Stimulated activated CD4-positive, alpha-beta T cell treated with anti-CD3 and anti-CD28 coated beads, Interleukin-12 subunit alpha, Interleukin-12 subunit beta, amount 100 ng/mL, for 4 hours (primary cell): ENCODE measurements at places on chromosomes 11 and 22.

DNA sequence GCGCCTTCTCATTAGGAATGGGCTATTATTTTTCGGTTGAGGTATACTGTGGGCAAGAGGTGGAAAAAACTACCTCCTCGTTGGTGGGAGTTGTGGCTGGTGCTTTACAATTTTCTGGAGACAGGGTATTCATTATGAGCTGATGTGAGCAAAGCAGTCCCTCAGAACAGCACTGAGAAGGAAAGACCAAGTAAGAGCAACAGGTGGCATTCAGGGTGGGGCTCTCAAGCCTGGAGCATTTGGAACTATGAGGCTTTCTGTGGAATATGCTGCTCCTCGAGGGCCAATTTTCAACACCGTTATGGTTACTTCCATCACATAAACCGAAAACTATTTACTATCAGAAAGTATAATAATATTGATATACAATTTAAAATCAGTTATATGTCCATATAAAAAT is 3.7 kb downstream of the SNX19 start:
- no peak for DNase-seq

DNA sequence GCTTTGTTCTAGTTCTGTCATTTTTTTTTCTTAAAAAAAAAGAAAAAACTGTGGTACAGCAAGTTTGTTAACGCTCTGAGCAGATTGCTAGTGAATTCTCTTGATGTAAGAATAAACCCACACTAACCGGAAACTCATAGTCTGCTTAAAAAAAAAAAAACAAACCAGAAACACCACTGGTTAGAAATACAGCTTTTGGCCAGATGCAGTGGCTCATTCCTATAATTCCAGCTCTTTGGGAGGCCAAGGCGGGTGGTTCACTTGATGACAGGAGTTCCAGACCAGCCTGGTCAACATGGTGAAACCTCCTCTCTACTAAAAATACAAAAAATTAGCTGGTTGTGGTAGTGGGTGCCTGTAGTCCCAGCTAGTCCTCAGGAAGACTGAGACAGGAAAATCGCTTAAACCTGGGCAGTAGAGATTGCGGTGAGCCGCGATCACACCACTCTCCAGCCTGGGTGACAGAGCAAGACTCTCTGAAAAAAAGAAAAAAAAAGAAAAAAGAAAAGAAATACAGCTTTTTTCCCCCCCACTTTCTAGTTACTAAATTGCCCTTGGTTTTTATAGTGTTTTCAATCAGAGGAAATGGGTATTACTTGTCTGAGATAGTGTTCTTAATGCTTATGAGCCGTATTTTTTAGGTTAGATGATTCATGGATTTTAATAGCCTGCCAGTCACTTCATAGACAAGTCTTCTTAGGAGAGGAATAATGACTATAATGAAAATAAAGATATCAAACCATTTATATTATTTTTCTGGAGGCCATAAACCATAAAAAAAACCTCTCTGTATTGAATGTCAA is 222.8 kb downstream of the DDX10 start:
- no peak for DNase-seq

- DNase-seq: no peak
Measured at GRCh38 chr22:37887584-37888378, 18.3 kb upstream of the MICALL1 start.

DNA sequence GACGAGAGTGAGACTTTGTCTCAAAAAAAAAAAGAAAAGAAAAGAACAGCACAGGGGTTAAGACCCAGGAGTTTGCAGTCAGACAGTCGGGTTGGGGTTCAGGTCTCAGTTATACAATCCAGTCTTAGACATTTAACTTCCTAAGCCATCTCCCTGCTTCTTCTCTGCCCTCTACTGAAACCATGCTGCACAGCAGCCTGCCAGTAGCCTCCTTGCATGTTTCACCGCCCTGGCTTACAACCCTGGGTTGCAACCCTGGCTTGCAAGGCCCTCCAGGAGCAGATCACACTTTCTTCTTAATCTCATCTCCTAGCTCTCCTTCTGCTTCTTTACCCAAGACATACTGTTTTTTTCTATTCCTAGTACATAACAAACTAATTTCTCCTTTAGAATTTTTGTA is 5.9 kb upstream of the B3GAT3 start:
- no peak for DNase-seq

- DNase-seq: no peak
Measured at GRCh38 chr11:109865548-109866186, 227.5 kb upstream of the ZC3H12C start.

GRCh38 chr22:48772286-48772907 is 1055.3 kb downstream of the BRD1 start:
- no peak for DNase-seq

DNA sequence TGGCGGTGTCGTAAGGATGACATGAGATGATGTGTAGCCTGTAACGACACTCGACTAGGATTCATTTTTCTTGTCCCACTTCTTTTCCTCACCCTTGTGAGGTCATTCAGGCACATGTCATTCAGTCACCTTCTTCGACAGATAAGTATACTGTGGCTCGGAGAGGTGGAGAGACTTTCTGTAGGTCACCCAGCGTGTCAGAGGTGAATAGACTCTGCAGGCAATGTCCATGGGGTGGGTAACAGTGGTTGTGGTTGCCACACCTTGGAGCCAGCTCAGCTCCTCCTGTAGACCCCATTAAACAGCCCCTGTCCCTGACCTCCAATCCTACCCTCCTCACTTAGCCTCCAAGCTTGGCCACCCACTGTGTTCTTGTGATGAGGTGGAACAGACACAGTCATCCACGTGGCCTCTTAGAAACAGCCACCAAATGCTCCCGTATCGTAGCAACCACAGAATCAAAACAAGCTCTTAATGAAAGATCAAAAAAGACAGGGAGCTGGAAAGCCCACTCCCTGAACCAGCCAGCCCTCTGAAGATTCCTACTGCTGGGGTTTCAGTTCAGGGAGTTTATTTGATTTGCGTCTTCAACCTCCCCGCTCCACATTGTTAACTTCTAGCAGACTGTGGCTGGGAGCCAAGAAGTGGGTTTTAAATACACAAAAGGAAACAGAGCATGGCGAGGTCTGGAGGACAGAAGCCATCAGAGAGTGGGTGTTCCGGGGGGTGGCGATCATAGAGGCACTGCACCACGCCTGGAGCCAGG is 89.0 kb upstream of the GRK3 start:
- no peak for DNase-seq

DNA sequence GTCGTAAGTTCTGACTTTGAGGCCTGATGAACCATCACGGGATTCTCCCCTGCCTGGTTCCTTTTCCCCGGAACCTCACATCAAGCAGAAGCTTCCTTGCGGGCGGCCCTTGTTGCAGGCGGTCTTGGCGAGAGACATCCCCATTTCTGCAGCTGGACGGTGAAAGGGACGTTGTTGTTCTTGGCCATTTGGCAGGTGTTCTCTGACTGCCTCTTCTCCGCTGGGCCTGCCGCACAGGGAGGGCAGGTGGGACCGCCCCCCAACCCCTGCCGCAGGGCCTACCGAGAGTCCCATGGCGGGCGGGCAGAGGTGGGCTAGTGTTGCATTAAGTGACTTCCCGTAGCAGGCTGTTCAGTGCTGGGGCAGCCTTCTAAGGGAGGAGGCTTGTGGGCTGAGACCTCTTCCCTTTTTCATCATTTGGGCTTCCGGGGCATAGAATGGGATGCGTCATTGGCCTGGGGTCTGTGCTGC is 26.9 kb upstream of the GRAMD4 start:
- no peak for DNase-seq
